ENCODE measurements at places on chromosomes 16 and 17. TPM values are rescaled to one million over a fixed set of nuclear protein-coding genes. Genes with fewer than 3 reads are reported as not detected.

DNA sequence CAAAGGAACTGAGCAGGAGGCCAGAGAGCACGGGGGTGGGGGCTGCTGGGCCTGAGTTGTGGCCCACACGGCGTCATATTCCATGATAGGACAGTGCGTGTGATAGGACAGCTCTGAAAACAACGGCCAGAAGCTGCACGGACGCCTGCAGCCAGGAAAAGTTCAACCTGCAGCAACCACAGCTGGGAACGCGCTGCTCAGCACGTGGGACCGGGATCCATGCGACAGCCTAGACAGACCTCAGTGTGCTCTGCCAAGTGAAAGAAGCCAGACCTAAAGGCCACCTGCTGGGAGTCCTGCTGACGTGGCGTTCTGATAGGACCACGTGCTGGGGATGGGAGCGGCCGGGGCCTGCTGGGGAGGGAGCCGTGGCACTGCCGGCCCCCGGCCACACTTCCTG is 21.6 kb downstream of the CTU2 start:
- no peak for DNase-seq

DNA sequence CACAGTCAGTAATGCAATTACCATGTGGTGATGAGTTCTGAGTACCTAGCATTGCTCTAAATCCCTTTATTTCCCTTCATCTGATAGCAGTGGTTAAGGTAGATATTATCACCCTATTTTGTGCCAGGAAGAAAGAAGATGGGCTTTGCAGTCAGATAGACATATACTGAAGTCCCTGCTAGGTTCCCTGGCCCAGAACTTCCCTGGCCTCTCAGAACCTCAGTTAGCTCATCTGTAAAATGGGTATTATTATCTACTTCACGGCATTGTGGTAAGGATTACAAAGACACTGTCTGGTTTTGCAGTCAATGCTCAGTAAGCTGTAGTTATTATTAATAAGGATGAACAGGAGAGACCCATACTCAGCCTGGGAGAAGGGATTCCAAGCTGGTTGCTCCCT is 4.6 kb upstream of the CRYBA1 start:
- DNase-seq: no peak

- no peak for DNase-seq
Measured at GRCh38 chr17:30716461-30717290, 107.8 kb downstream of the CRLF3 start.

GRCh38 chr17:61877837-61878236 is 14.5 kb upstream of the BRIP1 start:
- DNase-seq: no peak

GRCh38 chr16:21613781-21614180 is 14.4 kb downstream of the METTL9 start:
- no peak for DNase-seq

DNA sequence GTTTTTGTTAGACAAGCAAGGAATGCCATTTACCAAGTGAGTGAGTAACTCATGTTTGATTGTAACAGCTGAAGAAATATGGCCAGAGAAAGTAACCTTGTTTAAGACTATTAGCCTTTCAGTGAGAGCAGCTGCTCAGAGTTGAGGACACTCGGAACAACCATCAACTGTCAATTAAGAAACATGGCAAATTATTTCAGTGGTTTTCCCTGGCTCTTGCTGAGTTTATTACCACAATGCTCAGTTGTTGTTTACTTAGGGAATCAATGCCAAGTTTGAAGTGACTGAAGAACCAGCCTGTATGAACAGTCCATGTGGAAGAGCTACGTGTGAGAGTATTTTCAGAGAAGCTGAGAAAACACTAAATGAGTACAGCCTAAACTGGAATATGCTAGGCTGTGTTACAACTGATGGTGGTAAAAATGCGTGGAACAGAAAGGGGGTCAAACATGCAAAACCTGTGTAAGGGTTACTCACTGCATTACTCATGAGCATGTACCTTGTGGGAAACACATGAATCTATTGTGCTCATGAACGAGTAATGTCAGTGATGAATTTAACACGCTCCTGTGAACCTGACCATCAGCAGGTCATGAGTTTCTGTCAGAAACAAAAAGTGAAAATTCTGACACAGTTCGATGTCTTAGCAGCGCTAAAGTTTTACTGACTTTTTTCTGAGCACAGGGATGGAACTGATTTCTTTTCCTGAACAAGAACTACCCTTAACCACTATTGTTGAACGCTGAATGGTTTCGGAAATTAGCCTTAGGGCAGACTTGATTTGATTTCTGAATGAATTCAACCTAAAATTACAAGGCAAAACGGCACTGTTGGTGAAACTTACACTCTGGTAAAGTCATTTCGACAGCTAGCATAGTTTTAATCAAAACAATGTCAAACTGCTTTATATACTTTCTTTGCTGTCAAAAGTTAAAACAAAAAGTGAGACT is 33.5 kb downstream of the GNA13 start:
- DNase-seq: no peak

DNA sequence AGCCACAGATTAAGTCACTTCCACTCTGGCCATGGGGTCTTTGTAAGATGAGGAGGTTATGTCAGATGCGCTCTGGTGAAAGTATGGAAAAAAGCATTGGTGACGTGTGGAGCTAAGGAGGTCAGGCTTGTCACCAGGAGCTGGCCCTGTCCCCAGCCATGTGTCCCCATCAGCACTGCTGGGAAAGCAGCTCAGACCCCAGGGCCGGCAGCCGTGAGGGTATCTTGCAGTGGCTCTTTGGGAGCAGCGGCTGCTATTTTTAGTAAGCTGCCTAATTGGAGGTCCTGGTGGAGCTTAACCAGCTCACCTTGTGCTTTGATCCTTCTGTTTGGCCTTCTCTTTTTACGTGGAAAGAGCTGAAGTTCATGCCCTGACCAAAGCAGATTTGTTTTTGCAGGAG is 60.9 kb downstream of the MPRIP start:
- no peak for DNase-seq

DNA sequence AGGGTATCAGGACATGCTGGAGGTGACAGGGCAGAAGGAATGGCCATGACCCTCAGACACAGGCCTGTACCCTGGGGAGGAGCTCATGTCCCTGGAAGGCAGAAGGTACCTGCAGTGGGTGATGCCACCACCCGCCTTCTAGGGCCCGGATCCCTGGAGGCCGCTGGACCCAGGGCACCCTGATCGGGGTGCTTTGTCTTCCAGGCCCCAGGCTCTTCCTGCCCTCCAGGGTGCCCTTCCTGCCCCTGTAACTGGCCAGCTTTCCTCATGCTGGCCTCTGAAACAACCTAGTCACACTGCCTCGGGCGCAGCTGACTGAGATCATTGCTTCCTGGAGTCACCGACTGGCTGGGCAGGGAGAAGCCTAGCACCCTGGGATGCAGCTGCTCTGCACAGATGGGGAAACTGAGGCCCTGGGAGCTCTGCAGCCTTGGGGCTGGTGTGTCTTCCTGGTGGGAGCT is 5.8 kb downstream of the ADCY7 start:
- no peak for DNase-seq

DNA sequence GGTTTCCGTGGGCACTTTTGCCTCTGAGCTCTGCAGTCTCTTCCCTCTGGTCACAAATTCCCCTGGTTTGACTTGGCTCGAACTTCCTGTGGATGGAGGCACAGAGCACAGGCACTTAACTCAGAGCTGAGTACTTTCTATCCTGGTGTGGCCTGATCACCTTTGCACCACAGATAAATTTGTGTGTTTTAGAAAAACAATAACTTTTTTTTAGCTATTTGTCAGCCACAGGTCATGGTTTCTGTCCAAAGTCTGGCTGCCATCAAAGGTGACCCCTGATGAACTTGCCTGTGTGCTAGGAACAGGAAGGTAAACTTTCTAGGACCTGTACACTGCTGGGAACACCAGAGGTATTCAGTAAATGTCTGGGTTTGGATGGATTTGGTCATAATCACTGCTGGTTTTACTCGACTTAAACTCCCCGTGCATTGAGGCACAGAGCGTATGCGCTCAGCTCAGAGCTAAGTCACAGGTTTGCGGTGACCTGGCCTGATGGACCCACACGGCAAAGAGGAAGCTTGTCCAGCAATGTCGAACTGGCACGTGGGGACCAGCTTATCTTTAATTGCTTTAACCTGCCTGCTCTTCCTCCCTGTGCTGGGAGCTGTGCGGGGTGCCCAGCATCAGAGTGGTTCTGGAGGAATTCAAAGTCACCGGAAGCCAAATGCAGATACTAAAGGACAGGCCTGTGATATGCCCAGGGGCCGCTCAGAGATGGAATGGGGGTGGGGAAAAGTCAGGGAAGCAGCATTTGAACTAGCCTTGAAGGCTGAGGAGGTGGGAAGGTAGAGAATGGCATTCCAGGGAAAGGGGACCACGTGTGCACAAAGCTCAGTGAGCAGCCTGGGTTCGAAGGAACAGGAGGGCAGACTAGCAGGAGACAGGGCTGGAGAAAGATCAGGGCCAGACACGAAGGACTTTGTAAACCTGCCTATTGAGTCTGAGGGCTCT is 12.9 kb downstream of the SLC13A5 start:
- DNase-seq: no peak

NEUROD2 gene
- polyA plus RNA-seq: not detected

SLC2A4 gene
- not detected for polyA plus RNA-seq

ABCC3 gene
- not detected for polyA plus RNA-seq

RFWD3 gene
- polyA plus RNA-seq: 11.3 TPM

SLC16A6 gene
- 0.61 TPM for polyA plus RNA-seq

All from naive thymus-derived CD8-positive, alpha-beta T cell (primary cell).